ENCODE measurements at places on chromosomes 3 and 15.
A peak's percentile ranks its signal among the peaks of the same experiment; 100 is the strongest.

DNA sequence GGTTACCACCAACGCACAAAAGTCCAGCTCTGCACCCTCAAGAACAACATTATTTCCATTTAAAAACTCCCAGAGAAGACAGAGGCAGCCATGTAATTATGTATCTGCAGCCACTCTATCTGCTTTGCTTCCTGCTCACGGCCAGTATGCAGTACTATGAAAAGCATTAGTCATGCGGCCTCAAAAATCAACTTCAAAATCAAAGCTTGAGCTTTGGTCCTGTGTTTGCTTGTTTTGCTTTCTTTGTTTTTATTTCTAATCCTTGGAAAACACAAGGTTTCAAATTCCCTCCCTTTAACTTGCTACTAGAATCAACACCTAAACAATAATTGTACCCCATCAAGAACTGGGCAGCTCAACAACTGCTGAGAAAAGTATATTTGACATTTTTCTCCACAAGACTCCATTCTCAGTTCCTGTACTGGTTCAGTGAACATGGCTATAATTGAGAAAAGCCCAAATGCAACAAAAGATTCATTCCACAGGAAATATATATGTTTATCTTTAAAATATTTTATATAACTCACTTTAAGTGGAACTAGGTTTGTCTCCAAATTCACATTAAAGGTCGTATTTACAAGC, 37.6 kb downstream of the GBE1 start:
- DNase-seq: peak; percentile 41

GRCh38 chr3:64122476-64122875, 99.2 kb upstream of the PSMD6 start:
- no peak for DNase-seq

DNA sequence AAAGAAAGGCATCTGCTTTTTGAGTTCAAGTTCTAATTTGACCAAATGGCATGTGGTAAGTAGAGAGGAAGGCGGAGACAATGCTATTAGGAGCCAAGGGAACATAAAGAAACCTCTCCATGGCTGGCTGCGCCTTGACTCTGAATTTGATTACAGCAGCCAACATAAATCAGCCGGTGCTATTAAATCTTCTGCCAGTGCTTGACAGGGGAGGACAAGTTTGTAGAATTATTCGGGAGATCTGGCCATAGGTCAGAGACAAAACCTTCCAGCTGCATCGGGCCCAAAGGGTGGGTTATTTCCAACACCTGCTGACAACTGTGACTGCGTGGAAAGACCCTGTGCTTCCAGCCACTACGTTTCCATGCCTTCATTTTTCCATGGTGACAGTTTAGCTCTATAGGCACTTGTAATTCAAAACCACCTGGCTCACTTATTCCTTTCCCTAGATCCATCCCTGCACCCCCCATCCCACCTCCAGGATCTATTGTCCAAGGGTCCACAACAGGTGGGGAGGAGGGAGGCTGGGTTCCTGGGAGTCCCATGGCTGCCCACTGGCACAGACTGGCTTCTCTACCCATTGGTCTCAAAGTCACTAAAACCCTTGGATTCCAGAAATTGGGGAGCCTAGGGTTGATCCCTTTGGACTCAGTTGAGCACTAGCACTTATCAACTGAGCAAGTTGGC, 15.9 kb downstream of the COLQ start:
- DNase-seq: no peak

DNA sequence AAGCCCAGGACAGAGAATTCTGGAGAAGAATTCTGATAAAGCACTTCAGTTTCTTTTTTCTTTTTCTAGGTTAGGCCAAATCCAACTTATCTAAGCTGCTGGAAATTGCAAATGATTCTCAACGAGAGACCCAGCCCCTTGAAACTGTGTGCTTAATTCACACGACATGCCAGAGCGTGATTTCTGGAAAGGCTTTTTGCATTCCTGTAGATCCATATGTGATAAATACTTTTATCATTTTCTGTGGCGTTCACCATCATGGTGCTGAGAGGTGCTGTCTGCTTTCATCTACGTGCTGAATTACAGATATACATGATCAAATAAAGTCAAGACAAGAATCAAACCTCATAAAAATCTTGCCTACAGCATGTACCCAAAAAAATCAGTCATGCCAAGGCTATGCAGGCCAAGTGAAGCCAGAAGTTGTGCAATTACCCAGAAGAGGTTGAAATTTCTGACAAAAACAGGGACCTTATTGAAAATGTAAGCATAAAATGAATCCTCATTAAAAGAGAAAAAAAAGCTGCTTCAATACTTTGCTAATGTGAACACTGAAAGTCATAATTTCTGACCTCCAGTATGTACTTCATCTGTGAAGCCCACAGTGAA, 10.8 kb upstream of the MEF2A start:
- DNase-seq: no peak
